Activated CD4-positive, alpha-beta T cell treated with anti-CD3 and anti-CD28 coated beads for 1 hour (primary cell): ENCODE measurements at places on chromosomes 16 and 17.
A peak's percentile ranks its signal among the peaks of the same experiment; 100 is the strongest.

DNA sequence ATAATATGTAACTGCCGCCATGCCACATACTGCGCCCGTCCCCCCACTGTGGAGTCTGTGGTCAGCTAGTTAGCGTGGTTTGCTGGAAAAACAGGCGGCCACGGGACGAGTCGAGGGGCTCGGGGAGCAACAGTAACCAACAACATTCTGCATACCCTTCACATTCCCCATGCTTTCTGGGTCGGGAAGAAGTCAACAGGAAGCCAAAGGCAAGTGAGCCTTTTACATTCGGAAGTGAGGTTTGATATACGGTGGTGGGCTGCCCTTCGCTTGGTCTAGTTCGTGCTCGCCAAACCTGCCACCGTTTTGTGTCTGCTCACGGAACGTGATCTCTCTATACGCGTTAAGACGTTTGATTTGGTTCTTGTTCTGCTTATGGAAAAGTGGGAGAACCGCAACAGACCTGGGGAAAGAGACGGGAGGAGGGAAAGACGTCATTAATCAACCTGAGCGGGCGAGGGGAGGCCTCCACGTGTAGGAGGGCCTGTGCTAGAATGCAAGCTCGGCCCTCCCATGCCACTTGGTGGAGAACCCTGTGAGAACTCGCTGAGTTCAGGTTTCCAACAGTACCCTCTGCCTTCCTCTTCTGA lies 28.9 kb upstream of the CFAP20 start:
- no peak for DNase-seq

DNA sequence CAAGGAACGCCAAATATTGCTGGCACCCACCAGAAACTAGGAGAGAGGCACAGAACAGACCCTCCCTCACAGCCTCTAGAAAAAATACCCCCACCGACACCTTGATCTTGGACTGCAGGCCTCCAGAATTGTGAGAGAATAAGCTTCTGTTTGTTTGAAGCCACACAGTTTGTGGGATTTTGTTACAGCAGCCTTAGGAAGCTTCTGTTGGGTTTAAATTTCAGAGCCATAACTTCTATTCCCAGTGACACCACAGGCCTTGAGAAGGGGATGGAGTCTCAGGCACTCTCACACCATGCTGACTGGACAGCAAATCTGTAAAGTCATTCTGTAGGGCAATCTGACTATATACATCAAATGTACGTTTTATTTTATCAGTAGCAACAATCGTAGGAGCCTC lies 38.6 kb downstream of the RNF112 start:
- no peak for DNase-seq

- no peak for DNase-seq
Measured at GRCh38 chr17:74712301-74712700, 422 bp downstream of the CD300LF start.

DNA sequence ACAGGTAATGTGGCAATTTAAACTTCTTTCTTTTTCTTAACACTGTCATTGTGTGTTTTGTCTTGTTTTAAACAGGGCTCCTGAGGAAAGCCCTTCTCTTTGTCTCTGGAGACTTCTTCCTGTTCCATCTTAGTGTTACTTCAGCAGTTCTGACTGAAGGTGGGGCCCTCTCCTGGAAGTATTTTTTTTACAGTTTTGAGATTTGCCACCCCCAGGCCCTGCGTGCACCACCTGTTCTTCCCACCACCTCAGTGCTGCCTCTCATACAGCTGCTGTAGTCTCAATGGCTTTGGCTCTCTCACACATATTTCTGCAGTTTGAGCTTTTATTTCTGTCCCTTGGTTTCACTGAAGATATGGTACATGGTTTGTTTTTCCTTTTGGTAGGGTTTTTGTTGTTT lies 52.5 kb upstream of the ALDH3A1 start:
- no peak for DNase-seq

DNA sequence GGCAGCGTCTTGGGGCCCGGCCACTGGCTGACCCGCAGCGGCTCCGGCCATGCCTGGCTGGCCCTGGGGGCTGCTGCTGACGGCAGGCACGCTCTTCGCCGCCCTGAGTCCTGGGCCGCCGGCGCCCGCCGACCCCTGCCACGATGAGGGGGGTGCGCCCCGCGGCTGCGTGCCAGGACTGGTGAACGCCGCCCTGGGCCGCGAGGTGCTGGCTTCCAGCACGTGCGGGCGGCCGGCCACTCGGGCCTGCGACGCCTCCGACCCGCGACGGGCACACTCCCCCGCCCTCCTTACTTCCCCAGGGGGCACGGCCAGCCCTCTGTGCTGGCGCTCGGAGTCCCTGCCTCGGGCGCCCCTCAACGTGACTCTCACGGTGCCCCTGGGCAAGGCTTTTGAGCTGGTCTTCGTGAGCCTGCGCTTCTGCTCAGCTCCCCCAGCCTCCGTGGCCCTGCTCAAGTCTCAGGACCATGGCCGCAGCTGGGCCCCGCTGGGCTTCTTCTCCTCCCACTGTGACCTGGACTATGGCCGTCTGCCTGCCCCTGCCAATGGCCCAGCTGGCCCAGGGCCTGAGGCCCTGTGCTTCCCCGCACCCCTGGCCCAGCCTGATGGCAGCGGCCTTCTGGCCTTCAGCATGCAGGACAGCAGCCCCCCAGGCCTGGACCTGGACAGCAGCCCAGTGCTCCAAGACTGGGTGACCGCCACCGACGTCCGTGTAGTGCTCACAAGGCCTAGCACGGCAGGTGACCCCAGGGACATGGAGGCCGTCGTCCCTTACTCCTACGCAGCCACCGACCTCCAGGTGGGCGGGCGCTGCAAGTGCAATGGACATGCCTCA lies 773 bp downstream of the NTN3 start:
- DNase-seq = no peak

DNA sequence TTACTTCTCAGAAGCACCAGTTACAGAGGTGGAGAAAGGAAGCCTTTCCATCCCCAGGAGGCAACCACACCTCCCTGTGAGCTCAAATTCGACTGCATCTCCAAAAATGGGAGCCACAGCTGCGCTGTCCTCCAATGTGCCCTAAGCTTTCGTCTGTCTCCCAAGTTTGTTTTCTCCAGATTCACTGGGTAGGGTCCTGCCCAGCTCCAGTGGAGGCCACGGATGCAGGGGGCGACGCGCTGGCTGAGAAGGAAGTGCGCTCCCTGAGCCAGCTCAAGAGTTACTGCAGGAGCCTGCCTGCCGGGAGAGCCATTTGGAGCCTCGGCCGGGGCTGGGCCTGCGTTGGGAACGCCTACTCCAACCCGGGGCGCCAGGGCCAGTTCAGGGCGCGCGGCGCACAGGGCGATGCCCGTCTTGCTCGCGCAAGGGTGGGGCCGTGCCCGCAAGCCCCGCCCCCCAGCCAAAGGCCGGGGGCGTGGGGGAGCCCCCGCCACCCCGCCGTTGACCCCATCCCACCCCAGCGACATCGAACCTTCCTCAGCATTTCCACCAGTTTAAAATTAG lies 19.5 kb downstream of the SIAH1 start:
- DNase-seq = peak; percentile 68

DNA sequence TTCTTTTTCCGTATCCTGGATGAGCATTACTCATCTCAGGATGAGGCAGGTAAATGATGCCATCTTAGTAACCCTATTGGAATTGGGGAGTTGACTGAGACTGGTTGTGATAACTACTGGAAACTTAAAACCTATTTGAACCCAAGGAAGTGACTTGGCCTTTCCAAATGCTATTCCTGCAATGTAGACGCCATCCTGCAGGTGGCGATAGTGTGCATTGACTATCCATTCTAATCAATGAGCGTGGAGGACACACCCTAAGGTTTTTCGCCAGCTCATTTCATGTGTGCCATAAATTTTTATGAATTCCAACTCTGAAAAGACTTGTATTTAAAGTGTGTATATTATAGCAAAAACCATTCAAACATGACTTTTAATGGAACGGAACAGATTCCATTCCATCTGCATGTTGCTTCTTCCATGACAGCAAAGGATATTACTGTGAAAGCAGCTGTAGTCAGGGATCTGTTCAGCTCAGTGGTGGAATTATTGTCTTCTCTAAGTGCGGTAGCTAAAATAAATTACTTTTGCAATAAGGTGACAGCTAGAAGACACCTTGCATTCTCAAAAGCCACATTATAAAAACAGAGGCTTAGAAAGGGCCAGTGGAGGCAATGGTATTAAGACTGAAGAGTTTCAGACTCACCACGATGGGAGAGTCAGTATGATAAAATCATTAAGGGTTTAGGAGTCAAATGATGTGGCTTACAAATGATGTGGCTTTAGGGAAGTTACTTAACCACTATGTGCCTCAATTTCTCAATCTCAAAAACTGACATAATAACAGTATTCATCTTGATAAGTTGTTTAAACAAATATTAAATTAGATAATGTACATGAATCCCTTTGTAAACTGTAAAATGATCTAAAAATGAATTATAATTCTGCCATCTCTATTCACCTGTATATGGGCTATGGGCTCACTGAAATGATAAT lies 55.5 kb downstream of the SYT17 start:
- no peak for DNase-seq

GRCh38 chr17:78624324-78625151 lies 47.3 kb upstream of the DNAH17 start:
- DNase-seq = no peak

GRCh38 chr17:50918071-50918932 lies 52.1 kb upstream of the TOB1 start:
- no peak for DNase-seq

- no peak for DNase-seq
Measured at GRCh38 chr17:7183433-7184090, 4.4 kb upstream of the ASGR1 start.

- DNase-seq = no peak
Measured at GRCh38 chr17:49946964-49947584, 21.9 kb upstream of the DLX4 start.

GRCh38 chr16:53087101-53087500 lies 32.3 kb downstream of the CHD9 start:
- no peak for DNase-seq

- DNase-seq = no peak
Measured at GRCh38 chr17:28759256-28759865, 15.6 kb downstream of the TRAF4 start.

GRCh38 chr16:73505577-73505976 lies 457.6 kb upstream of the ZFHX3 start:
- no peak for DNase-seq

DNA sequence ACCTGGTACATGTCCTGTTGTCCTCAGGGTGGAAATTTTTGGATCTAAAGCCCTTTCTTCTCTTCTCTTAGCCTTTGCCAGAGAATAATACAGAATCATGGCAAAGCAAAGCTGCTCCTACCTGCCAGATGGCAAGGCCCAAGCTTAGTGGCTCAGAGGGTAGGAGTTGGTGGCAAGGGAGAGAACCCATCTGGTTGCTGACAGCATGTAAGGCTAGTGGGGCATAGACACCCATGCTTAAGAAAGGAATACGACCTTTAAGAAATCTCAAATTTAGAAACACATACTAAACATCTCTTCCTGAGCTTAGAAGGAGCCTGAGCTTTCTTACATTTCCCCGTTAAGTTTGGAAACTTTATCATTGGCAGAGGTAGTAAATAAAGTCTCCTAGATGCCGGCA lies 395.0 kb upstream of the SOX9 start:
- no peak for DNase-seq

DNA sequence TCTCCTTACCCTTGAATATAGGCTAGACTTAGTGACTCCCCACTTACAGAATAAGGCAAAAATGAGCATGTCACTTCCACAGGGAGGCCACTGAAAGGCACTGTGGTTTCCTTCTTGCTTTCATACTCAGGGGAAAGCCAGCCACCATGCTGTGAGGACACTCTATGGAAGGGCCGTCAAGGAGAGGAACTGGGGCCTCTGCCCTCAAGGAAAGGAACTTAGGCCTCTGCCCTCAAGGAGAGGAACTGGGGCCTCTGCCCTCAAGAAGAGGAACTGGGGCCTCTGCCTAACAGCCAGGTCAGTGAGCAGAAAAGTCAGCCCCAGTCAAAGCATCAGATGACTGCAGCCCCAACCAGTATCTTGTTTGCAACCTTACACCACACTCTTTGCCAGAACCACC lies 30.1 kb downstream of the VPS35 start:
- no peak for DNase-seq

DNA sequence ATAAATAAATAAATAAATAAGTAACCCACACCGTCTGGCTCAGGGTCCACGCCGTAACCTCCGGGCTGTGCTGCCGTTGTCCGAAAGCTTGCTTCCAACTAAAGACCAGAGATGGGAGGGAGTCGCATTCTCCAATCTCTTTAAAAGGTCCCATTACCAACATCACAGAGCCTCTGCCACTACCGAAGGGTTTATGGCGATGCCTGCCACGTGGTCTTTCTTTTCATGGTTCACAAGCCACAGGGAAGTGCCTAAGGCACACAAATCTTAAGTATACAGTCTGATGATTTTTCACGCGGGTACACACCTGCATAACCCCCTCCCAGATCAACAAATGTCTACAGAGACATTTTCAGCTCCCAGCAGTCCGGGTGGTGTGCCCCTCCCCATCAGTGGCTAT lies 1.4 kb downstream of the COTL1 start:
- DNase-seq = no peak

DNA sequence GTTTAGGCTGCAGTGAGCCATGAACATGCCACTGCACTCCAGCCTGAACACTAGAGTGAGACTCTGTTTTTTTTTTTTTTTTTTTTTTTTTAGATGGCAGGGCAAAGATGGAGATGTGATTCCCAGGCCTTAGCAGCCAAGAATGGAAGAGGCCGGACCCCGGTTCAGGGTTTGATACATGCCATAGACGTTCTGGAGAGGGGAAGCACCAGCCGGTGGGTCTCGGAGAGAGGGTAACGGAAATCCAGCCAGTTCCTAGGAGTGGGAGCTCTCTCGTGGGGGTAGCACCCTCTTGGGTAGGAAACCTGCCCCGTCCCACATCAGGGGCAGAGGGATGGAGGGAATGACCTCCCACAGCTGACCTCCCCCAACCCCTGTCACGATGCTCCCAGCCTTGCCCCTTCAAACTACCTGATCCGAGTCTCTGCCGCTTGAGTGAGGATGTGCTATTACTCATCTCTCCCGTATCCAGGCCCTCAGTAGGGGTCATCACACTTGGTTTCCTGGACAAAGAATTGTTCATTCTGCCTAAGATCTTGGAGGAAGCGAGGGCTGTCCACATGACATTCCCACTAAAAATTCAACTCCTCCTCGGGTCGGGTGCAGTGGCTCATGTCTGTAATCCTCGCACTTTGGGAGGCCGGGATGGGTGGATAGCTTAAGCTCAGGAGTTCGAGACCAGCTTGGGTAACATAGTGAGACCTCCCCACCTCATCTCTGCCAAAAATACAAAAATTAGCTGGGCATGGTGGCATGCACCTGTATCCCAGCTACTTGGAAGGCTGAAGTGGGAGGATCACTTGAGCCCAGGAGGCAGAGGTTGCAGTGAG lies 47.3 kb downstream of the MIS12 start:
- DNase-seq = no peak

DNA sequence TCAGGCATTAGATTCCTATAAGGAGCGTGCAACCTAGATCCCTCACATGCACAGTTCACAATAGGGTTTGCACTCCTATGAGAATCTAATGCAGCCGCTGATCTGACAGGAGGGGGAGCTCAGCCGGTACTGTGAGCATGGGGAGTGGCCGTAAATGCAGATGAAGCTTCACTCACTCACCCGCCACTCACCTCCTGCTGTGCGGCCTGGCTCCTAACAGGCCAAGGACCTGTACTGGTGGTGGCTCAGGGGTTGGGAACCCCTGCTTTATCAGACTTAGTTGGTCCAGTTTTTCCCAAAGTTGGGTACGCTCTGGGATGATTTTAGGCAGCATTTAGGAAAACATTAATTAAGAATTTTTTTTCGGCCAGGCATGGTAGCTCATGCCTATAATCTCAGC lies 103.8 kb downstream of the MARF1 start:
- no peak for DNase-seq
